Activated CD4-positive, alpha-beta T cell treated with anti-CD3 and anti-CD28 coated beads for 24 hours (primary cell): ENCODE measurements at places on chromosomes 16 and 17.

GRCh38 chr17:45976755-45977505 is 22.1 kb upstream of the STH start:
- no peak for DNase-seq

DNA sequence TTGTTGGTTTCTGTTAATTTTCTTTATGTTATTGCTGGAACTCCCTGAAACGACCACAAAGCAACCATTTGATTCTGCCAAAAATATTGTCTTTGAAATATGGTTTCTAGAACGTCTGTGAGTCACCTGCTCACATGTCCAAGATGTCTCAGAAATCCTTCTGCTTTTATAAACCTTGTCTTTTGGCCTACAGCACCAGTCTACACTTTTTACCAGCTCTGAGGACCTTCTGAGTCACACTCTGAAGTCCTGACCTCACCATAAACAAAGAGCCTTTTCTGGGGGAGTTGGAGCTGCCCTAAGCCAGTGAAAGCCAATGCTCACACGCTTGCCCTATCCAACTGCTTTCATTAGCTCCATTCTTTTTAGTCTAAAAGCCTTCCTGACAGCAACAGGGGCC is 55.5 kb downstream of the GRIN2A start:
- DNase-seq, result no peak

DNA sequence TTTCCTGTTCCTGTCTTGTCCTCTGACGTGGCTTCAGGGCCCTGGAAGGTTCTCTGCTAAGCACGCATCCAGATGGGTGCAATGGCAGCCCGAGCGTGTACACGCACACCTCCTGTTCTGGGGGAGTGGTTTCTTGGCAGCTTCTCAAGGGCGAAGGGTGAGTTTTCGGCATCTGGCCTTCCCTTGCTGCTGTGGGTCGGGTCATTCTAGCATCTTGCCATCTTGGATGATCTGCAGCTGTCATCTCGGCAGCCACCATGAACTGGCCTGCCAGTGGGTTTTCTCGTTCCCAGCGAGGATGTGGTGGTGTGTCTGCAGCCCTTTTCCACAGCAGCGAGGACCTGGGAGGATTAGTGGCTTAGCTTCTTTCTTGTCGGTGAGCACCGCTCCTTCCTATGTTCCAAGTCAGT is 10.6 kb downstream of the MSI2 start:
- no peak for DNase-seq

DNA sequence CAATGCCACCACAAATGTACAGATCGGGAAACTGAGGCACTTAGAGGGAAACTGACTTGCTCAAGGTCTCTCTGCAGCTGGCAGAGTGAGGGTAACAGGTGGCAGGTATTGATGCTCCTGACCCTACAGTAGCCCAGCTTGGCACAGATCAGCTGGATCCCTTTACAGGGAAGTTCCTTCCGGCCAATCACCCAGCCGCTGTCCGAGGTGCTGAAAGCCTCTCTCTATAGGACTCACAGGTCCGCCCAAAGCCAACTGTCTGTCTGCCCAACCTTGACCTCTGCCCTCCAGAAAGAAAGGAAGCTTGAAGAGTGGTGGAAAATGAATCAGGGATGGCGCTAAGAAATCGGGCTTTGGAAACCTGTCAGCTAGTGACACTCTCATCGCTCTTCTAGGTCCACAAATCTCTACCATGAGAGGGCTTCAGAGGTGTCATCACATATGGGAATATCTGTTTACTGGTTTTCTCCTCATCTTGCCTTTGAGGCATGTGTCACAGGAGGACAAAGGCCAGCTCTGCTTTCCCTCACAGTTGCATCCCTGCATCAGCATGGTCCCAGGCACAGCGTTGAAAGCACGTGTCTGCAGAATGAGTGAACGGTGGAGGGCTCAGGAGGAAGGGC is 246.2 kb downstream of the KATNIP start:
- peak; percentile 6 for DNase-seq

DNA sequence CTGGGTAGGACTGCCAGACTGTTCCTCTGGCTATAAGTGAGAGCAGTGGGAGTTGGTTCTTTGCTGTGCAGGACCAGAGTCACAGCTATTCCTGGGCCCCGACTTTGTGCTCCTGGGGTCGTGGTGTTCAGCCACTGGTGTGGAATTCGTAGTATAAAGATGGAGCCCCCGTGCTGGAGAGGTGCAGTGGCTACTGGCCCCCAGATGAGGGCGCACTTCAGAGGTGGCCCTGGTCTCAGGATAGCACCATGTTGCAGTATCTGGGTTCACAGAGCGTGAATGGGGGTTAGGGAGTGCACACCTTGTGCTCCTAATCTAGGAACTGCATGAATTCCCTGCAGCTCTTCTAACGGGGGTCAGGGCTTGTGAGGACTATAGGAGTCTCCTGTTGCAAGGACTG is 21.1 kb downstream of the TANC2 start:
- no peak for DNase-seq
